ENCODE measurements at places on chromosomes 5 and 9.

GRCh38 chr5:144328980-144329379, 158.3 kb downstream of the KCTD16 start:
- DNase-seq, result no peak

- DNase-seq, result no peak
Measured at GRCh38 chr9:130627896-130628792, 36.2 kb upstream of the PRDM12 start.

- no peak for DNase-seq
Measured at GRCh38 chr5:178420354-178420781, 169.8 kb downstream of the COL23A1 start.

DNA sequence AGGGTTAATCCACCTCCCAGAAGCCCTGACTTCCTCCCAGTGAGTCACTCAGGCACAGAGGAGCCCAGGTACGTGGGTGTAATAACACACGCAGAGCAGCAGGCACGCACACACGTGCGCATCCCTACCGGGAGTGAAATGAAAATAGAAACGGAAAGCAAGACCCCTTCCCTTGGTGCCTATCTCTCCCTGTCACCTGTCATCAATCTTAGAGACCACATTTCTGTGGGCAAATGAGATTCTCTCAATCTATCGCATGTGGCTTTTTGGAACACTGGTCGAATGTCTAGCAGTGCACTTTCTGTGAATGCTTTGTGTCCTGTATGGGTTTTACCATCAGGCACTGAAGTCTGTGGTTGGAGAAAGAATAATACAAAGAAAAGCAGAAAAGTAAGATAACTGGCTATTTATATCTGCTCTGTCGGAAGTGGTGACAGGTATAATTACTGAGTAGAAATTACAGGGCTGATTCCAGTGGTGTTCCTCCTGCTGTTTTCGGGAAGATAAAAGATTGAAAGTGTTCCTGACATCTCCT, 137.7 kb upstream of the GRIA1 start:
- no peak for DNase-seq

DNA sequence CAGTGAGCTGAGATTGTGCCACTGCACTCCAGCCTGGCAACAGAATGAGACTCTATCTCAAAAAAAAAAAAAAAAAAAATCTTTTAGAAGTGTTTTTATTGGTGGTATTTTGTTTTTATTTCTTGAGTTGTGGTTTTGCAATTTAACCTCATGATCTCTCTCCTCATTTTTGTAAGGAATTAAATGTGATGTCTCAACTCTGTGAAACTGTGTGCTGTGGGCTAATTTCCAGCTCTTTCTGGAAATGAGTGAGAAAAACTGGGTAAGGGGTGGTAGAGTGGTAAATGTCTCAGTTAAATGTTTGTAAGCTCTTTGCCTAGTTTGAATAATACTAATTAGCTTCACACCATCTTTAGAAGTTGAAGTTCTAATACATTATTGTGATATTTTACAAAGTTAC, 29.0 kb downstream of the ACO1 start:
- DNase-seq, result no peak

- DNase-seq, result no peak
Measured at GRCh38 chr5:132566657-132567056, 9.9 kb downstream of the RAD50 start.

- no peak for DNase-seq
Measured at GRCh38 chr5:77946381-77947040, 170.4 kb upstream of the TBCA start.

DNA sequence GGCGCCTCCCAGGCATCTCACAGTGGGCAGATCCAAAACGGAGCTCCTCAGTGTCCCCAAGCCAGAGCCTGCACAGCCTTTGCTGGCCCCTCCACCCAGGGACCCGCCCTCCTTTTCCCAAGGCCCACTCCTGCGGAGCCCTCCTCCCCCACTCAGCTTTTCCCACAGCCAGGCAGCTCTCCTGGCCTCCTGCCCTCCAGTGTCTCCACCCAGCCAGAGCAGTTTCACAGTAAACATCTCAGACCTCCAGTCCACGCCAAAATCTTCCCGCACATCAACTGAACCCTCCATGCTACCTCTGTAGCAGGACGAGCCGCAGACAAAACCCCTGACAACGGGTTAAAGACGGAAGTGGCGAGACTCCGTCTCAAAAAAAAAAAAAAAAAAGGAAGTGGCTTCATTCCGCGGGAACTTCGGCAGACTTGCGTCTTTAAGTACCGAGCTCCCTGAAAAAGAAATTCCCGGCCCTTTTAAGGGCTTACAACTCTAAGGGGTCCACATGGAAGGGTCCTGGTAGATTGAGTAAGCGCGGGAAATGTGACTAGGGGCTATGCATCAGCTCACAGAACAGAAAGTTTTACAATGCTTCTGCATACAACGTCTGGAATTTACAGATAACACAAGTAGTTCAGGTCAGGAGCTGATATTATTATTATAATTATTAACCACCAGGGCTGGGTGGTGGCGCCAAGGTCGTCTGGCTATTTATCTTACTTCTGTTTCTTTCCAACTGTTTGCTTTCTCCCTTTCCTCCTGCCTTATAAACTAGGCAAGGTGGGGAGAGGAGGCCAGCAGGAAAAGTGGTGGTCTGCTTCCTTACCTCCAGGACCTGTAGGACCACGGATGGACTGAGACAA, 11.4 kb upstream of the GRIN1 start:
- DNase-seq, result no peak

GRCh38 chr5:110963495-110963894, 108.0 kb upstream of the TSLP start:
- DNase-seq, result no peak

- DNase-seq, result no peak
Measured at GRCh38 chr5:124644138-124644537, 102.3 kb downstream of the ZNF608 start.

DNA sequence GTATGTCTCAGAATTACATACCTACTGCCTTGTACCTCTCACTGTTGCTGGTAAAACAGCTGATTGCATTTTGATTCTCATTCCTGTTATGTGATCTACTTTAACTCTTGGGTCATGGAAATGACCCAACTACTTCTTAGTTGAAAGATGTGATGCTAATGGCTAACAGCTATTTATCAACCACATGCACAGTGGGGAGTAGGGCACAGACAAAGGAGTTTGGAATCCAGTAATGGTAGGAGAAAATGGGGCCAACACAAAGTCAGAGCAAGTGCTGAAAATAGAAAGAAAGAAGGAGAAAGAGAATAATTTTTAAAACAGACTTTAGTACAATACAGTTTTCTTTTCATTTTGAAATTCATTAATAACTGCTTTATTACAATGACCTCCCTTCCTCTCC, 241.0 kb downstream of the PTPRD start:
- no peak for DNase-seq

DNA sequence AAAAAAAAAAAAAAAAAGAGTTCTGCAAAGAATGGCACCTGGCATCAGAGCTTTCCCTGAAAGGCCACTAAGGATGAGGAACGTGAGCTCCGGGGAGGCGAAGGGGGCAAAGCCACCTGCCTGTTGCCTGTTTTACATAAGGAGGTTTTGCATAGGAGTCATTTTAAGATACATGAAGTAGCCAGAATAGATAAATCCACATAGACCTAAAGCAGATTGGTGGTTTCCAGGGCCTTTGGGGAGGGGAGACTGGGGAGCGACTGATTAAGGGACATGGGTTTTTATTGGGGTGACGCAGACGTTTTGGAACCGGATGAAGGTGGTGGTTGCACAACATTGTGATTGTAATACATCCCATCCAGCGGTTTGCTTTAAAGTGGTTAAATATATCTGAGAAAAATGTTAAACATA, 7.1 kb downstream of the NEK6 start:
- DNase-seq, result no peak
